Inflammatory macrophage treated with lipopolysaccharide for 1 hour (primary cell): ENCODE measurements at places on chromosomes 1 and 21.

DNA sequence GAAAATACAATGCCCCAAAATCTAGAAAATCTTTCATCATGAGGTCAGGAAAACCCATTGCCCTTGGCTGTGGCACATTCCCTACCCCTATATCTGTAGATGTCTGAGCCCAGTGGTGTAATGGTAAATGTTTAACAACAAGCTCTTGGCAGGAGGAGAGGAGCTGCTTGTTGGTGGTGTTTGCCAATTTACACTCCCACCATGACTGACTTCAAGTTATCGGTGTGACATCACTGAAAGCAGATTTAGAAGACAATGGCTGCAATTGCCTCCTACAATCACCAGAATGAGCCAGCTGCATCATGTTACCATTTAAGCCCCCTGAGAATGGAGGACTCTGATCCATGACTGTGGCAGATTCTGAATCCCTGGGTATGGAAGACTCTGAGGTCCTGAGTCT lies 70.9 kb downstream of the SDC3 start:
- no peak for DNase-seq

- no peak for DNase-seq
Measured at GRCh38 chr1:41673378-41673777, 188.9 kb upstream of the EDN2 start.

GRCh38 chr1:93080179-93080823 lies 1.2 kb downstream of the MTF2 start:
- peak; percentile 52 for DNase-seq

DNA sequence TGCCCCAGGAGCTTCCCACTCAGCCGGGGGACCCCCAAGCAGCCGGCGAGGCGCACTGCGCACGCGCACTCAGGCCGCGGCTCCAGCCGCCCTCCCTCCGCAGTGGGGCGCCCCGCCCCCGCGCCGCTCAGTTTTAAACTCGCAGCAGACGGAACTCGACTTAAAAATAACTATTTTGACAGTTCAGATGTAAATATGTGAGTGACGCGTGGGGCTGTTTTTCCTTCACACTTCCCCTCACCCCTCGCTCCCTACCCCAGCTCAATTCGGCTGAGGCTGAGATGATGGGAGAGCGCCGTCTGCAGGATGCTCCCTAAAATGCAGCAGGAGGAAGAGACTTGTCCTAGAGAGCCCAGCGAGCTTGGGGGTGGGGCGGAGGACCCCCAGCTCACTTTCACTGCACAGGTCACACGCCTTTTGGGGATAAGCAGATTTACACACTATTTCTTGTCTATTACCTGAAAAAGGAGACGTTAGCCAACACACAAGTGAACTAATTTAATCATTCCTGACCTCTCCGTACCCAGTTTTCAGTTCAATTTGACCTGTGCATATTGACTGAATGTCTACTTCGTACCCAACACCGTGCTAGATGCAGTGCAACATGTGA lies 8.9 kb upstream of the LEMD1 start:
- no peak for DNase-seq

GRCh38 chr1:189606795-189607476 lies 870.7 kb downstream of the BRINP3 start:
- DNase-seq = no peak

GRCh38 chr1:213750231-213751063 lies 237.3 kb upstream of the PROX1 start:
- DNase-seq = no peak

DNA sequence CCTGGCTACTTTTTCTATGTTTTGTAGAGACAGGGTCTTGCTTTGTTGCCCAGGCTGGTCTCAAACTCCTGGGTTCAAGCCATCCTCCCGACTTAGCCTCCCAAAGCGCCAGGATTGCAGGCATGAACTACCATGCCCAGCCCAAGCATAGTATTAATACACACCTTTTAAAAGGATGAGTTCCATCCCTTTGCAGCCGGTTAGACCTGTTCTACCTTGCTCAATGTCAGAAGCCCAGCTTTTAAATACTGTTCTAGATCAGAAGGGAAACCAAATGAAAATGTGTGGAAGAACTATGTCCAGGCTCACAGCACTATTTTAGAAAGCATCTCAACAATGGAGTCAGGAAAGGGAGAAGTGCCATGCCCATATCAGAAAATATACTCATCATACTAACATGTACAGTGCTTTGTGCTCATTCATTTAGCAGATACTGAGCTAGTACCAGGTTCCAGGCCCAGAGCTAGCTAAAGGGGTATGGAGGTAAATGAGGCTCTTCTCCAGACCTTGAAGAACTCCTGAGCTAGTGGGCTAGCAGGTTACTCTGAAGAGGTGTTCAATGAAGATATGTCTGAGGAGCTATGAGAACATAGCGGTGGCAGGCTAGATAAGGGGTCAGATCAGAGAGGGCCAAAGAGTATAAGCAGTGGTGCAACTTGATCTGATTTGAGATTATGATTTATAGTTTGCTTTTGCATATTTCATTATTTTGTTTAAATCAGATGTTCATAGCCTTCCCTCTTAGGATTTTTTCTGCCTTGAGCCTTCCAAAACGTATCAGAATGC lies 78.2 kb downstream of the RNF220 start:
- DNase-seq = no peak

- no peak for DNase-seq
Measured at GRCh38 chr1:221337106-221337505, 404.8 kb downstream of the DUSP10 start.

DNA sequence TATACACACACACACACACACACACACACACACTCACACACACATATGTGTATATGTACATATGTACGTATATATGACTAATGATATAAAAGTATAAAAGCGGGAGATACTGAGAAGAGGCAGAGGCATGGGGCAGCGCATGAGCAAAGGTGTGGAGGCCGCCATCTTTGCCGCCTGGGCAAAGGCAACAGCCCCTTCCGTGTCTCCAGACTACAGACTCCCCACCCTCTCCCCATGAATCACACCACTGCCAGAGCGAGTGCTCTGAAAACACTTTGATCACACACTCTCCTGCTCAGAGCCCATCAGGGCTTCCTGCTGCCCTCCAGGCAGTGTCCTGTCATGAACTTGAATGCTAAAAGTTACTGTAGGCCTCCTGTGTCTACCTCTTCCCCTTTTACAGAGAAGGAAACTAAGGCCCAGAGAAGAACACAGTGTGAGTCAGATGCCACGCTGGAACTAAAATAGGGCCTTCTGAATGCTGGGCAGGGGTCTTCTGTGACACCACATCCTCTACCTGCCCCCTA lies 54.7 kb upstream of the SSBP3 start:
- DNase-seq = no peak

GRCh38 chr1:32393832-32394140 lies 455 bp downstream of the BSDC1 start:
- DNase-seq = peak; percentile 18

DNA sequence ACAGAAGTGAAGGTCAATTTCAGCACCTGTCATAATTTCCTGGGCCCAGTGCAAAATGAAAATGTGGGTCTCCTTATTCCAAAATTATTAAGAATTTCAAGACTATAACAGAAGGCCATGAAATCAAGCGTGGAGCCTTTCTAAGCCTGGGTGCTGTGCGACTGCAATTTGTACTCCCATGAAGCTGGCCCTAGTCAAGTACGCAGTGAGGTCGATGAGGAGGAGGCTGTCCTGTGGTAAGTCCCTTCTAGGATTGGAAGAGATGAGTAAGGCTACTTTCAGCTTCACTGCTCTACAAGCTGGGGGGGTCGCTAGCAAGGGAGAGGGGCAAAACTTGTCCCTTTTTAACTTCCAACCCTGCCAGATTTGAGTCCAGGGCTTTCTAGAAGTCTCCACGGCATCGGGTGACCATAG lies 410 bp upstream of the NUDC start:
- no peak for DNase-seq

- no peak for DNase-seq
Measured at GRCh38 chr21:18985584-18985983, 582.0 kb upstream of the TMPRSS15 start.

DNA sequence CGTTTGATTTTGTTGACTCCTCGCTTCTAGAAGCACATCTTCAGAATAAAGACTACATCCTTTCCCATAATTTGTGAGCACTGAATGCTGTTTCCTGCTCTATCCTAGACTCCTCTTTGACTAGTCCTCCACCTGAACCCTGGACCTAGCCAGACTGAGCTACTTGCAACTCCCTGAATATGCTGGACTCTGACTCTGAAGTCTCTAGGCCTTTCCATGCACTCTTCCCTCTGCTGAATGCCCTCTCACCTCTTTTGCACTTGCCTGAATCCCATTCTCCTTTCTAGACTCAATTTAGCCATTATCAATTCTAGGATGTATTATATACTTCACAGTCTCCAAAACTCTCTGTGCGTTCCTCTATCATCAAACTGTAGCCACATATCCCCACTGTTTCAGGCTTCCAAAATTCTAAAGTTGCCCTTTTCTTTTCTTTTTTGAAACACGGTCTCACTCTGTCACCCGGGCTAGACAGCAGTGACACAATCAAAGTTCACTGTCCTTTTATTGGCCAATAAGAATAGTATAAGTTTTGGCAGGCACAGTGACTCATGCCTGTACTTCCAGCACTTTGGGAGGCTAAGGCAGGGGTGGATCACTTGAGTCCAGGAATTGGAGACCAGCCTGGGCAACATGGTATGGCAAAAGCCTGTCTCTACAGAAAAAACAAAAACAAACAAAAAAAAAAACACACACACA lies 127.0 kb downstream of the LTN1 start:
- no peak for DNase-seq

GRCh38 chr1:118381197-118381869 lies 196.3 kb upstream of the SPAG17 start:
- DNase-seq = no peak

DNA sequence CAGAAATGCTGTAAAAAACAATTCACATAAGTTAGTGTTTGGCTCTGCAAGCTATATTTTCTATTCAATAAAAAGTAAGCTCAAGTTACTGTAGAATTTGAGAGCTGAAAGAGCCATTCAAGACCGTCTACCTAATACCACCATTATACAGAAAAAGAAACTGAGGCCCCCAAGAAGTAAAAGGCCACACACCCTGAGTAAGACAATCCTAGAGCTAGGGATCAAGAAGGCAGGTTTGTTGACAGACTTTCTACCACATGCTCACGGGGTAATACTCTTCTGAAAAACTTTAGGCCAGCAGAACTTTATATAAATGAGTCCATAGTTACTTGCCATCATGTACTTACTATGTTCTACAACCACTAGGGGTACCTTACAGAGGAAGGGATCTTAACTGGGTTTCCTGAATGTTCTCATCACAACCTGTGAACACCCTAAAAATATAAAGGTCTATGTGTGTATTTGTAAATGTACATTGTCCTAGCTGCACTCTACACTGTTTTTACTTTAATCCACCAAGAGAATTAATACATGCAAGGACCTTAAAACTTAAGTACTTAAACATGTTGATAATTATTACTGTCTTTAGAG lies 2.7 kb downstream of the PSMG1 start:
- DNase-seq = no peak

GRCh38 chr1:108686614-108687313 lies 5.3 kb upstream of the PRPF38B start:
- DNase-seq = no peak

GRCh38 chr1:209231476-209232156 lies 351.9 kb upstream of the CAMK1G start:
- DNase-seq = no peak

- DNase-seq = no peak
Measured at GRCh38 chr1:54124472-54124871, 28.3 kb downstream of the CDCP2 start.

DNA sequence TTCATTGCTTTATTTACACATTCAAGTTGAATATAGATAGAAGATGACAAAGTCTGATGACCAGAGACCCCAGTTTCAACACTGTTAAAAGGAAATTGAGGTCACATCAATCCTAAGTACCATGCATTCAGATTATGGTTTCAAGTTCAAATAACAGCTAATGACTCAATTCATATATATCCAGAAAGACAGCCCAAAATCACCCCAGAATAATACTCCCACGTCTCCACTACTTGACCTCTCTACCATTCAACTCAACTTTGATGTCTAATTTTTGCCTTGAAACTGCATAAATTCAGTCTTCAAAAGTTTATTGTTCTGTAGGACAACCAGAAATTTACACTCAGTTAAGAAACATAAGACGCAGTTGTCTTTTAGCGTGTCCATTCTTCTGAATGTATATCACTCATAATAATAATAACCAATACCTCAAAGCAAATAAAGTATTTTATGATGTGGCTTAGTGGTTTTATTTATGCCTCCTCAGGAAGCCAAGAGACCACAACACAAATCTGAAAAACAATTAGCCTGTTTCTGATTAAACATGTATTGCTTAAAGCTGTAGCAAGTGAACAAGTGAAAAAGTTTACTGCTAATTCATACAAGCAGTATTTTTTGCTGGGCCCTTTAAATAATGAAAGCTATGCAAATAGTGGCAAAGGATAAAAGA lies 569.0 kb downstream of the LTN1 start:
- DNase-seq = no peak

DNA sequence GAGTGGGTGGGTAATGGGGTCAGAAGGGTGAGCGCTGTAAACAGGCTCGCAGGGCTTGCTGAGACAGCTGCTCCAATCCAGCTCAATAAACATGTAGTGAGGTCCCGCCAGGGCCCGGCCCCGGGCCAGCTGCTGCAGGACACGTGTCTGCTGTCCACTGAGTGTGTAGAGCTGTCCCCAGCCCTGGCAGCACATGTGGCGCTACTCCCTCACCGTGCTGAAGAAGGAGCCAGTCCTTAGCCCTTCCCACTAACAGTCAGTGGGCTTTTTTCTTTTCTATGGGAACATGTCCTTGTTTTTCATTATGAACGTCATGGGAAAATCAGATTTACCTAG lies 78.9 kb upstream of the C1orf174 start:
- DNase-seq = no peak

DNA sequence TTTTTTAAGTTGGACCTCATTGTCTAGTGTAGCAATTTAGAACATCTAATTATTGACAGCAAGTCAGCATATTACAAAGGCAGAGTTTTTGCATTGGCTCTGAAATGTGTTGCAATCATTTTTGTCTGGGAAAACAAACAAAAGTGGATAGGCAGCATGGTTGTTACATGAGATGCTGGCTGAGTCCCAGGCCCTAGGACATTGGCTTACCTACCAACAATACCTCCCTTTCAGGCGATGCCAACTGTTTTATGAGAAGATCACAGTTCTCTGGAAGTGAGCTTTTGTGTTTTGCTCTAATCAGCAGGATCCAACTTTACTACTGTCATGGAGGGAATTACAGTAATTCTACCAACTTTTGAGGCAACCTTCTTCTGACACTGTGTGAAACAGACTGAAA lies 71.5 kb upstream of the CXADR start:
- no peak for DNase-seq

- DNase-seq = no peak
Measured at GRCh38 chr1:174999936-175000696, at the start of gene CACYBP. TSS of gene CACYBP (plus strand) at chr1:174999947. CDS start at chr1:175000181, 234 bp downstream.

DNA sequence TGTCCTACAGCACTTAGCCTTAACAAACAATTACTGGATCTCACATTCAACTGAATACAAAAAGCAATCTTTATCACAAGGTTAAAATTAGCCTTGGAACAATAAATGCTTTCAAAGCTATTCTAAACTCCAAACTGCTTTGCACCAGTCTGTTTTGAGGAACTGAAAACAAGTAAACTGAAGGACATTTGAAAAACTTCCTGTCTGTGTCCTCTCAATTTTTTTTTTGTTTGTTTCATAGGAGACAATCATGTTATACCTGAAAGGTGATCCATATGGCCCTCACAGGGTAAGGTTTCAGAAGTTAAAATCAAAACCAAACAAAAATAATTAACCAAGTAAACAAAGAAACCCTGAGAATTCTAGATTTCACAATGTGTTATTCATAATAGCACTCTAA lies 459.1 kb downstream of the DPYD start:
- peak; percentile 18 for DNase-seq

GRCh38 chr1:223048026-223048425 lies 95.0 kb downstream of the TLR5 start:
- no peak for DNase-seq

GRCh38 chr1:211331011-211331709 lies 4.5 kb downstream of the TRAF5 start:
- DNase-seq = no peak
